Cerebellum (tissue), 4 donors: ENCODE measurements at places on chromosomes 1 and 21.

DNA sequence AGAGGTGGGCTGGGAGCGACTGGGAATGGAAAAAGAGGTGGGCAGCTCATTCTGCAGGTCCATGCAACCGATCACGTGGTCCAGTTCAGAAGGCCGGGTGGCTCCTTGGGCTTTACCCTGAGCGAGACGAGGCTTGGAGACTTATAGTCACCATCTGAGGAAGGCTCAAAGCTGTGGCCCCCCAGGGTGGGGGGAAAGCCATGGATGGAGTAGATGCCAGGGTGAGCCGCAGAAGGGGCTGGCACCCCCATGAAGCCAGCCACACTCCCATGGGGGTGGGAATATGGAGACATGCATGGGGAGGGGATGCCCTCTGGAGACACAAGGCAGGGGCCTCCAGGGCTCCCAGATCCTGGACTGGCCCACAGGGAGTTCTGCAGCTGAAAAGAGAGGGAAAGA lies 9.8 kb downstream of the ALX3 start:
- DNase-seq = no peak

DNA sequence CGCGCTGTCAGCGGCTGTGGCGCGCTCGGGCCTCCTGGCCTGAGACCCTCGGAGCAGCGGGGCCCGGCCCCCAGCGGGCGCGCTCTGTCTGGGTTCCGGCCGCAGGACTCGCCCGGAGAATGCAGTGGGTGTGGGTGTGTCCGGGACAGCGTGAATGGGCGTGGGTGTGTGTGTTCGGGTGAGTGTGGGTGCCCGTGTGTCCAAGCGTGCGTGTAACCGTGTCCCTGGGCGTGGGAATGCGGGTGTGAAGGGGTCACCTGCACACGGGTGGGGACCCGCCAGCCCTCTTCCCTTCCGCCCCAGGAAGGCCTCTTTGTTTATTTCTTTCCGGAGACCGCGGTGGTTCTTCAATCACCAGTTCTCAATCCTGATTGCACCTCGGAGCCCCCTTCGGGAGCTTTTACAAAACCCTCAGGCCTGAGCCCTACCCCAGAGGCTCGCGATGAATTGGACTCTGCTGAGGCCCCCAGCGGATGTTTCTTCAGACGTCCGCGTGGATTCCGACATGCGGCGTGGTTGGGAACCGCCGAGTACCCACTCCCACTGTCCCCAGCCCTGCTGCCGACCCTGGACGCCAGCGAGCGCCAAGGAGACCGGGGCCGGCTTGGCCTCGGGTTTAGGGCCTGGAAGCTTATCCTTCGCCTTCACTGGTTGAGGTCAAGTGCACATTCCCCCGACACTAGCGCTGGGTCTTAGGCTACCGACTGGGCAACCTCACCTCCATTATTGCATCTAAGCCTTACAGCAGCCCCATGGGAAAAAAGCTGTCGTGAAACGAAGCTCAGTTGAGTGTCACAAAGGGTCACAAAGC lies 19.3 kb downstream of the SERTAD4 start:
- no peak for DNase-seq

GRCh38 chr1:172203135-172203823 lies 217.2 kb upstream of the C1orf105 start:
- no peak for DNase-seq

- peak; percentile 24 for DNase-seq
Observed at GRCh38 chr1:107277022-107277421, 136.2 kb downstream of the NTNG1 start.

DNA sequence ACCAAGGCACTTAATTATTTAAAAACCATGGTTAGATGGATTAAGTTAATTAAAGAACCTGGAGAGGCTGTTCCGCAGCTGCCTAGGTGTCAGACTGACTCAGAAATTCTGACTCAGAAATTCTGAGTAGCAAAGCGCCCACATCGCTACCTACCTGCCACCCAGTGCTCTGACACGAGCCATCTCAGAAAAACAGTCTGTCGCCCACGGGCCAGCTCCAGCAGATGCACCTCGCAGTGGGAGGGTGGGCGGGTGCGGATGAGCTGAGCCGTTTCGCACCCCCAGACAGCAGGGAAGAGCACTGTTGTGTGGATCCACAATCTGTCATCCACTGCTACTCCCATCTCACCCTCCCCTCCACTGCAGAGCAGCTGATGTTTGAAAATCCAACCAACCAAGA lies 13.5 kb downstream of the KCNK1 start:
- peak; percentile 90 for DNase-seq

GRCh38 chr1:150789396-150789795 lies 18.7 kb downstream of the CTSK start:
- no peak for DNase-seq

GRCh38 chr1:165452336-165453130 lies 7.6 kb upstream of the RXRG start:
- DNase-seq = no peak

DNA sequence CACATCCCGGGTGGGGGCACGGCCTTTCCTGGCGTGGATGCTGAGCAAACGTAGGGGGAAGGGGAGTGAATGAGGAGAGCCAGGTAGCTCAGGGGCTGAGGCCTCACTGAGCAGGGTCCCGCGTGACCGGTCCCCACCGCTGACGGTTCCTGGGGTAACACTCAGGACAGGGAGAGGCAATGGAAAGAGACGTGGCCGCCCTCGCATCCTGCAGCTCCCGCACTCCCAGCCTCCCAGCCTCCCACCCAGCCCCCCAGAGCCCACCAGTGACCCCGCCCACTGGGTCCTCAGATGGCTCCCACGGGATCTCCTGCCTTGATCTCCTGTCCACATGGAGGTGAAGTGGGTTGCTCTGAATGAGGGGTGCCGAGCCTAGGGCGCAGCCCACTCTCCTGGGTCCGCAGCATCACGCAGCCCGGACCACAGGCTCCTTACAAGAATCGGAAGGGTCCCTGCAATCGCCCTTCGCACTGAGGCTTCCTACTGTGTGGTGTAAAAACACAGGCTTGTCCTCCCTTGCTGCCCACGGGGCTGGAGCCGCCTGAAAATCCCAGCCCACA lies 2.4 kb downstream of the TSPEAR start:
- no peak for DNase-seq

DNA sequence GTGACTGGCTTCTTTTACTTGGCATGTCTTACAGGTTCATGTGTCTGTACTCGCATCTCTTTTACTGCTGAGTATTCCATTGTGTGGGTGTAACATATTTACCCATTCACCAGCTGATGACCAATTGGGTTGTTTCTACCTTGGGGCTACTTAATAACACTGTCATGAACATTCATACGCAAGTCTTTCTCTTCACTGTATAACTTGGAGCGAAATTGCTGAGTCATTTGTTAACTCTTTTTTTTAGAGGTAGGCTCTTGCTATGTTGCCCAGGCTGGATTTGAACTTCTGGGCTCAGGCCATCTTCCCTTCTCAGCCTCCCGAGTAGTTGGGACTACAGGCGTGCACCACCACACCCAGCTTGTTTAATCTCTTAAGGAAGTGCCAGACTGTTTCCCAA lies 6.5 kb downstream of the PYCR2 start:
- DNase-seq = no peak

- no peak for DNase-seq
Observed at GRCh38 chr1:231390071-231390470, 32.0 kb downstream of the EGLN1 start.

GRCh38 chr1:65420590-65421350 lies at the start of the genes LEPR and LEPROT:
Gene LEPR, plus strand, starts transcription at chr1:65420668. Its CDS starts 144,898 bp downstream, at chr1:65565566.
Gene LEPROT, plus strand, starts transcription at chr1:65420668. Its CDS starts 57 bp downstream, at chr1:65420725.
- peak; percentile 7 for DNase-seq

DNA sequence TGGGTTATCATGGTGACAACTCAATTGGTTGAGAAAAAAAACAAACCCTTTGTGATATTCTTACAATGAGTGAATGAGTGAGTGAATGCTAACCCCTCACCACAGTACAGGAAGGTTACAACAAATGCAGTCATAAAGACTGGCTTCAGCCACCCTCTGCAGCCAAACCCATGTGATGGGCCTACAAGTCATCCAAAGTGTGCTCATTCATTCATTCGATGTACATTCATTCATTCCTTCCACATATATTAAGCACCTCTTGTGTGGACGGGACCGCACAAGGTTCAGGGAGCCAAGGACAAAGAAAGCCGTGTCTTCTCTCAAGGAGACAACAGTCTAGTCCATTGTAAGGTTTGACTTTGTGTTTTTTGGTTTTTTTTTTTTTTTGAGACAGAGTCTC lies 49.4 kb downstream of the WDR4 start:
- no peak for DNase-seq

DNA sequence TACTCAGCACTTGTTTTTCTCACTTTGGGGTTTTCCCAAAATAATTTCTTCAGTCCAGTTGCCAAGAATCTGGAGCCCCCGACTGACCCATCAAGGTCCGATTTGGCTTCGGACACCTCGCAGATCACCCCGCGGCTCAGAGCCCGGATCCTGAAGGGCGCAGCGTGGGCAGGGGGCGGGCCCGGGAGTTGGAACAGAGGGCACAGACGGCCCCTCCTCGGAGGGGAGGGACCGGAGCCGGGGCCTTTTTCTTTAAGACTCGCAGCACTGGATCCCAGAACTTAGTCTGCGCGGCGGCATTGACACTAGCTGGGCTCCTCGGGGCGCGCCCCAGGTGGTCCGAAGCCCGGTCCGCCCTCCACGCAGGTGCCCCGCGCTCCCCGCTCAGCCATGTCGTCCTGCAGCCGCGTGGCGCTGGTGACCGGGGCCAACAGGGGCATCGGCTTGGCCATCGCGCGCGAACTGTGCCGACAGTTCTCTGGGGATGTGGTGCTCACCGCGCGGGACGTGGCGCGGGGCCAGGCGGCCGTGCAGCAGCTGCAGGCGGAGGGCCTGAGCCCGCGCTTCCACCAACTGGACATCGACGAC lies at the start of gene CBR3:
TSS of gene CBR3 (plus strand) at position 277 of the 588 bp plus-strand sequence. CDS start at position 391, 114 bp downstream.
- DNase-seq = peak; percentile 43

GRCh38 chr1:178510155-178510554 lies 2.8 kb upstream of the TEX35 start:
- DNase-seq = no peak

- no peak for DNase-seq
Observed at GRCh38 chr1:194117582-194117981, 931.2 kb upstream of the B3GALT2 start.

GRCh38 chr1:61640531-61641530 lies 84.1 kb downstream of the TM2D1 start:
- no peak for DNase-seq

DNA sequence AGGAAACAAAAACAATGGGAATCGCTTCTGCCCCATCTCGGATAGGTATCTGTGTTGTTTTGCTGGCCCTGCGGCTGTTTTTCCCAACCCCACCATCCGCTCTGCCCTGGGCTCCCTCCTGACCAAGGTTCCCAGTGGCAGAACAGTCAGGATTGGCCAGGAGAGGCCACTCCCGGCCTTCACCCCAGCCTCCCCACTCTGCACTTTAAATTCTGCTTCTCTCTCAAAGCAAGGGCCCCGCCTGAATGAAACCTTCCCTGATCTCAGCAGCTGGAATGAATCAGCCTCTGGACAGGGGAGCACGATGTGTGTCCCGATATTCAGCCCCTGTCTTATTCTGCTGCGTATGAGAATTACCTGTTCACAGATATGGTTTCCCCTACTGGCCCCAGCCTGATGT lies 16.3 kb downstream of the C1orf115 start:
- DNase-seq = no peak
